ENCODE measurements at places on chromosomes 2 and 18. TPM values are rescaled to one million over a fixed set of nuclear protein-coding genes. Genes with fewer than 3 reads are reported as not detected.

DNA sequence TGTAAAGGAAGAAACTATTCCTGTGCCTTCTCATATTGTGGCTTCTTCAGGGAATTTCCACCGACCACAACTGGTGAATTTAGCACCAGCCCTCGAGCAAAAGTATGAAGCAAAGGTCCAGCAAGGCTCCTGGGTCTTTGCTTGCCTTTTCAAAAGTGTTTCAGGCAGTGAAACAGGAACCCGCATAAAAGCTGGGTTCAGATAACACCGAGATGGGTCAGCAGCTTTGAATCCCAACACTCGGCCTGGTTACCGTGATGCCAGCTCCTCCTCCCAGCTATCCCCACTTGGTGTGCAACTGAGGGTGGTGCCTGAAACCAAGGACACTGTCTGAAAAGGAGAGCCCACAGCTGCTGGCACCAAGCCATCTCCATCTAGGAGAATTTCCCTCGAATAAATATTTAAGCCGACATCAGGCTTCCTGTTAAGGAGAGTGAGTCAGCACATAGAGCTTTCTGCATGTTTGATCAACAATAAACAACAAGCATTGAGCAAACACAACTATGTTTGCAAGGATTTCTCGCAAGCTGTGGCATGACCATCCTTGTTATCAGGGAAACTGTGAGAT lies 69.5 kb downstream of the ANTXR1 start:
- H3K4me1 ChIP-seq = no peaks in the 10 kb centered on the region
- no peak for DNase-seq
- no peak overlapping the region for H3K4me3 ChIP-seq
- H3K36me3 ChIP-seq = no peaks in the 10 kb centered on the region
- peaks cover 24% of the 10 kb centered on the region for H3K27me3 ChIP-seq
- no peak overlapping the region for H3K27ac ChIP-seq

- H3K36me3 ChIP-seq = no peaks in the 10 kb centered on the region
- DNase-seq = no peak
- H3K4me3 ChIP-seq = no peak overlapping the region
- H3K27ac ChIP-seq = peak overlapping the region; percentile 87
- H3K4me1 ChIP-seq = peaks cover 19% of the 10 kb centered on the region
Observed at GRCh38 chr18:48997985-48998831, 47.4 kb upstream of the SMAD7 start.

GRCh38 chr2:31980674-31981356 lies 30.0 kb downstream of the MEMO1 start:
- H3K4me1 ChIP-seq = peaks cover 21% of the 10 kb centered on the region
- peak overlapping the region; percentile 26 for H3K27ac ChIP-seq
- no peak for DNase-seq
- H3K4me3 ChIP-seq = no peak overlapping the region
- peaks cover 20% of the 10 kb centered on the region for H3K36me3 ChIP-seq

The FOSL2 gene
- total RNA-seq = 47.0 TPM

The NEURL3 gene
- 0.27 TPM for total RNA-seq

DNA sequence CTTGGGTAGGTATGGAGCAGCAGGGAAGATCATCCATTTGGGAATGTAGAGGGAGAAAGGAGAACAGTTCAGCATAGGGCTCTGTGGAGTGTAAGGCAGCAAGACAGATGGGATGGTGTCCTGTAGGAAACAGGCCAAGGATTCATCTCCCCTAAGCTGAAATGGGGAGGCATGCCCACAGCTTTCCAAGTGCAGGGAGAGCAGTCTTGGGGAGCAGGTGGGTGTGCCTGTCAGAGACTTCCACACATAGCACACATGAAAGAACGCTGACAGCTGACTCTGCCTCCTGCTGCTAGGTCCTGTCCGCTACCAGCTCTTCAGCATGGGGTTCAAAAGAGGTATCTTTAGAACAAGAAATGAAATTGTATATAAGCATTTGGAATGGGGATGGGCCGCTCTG lies 9.0 kb downstream of the SETBP1 start:
- H3K4me1 ChIP-seq = no peaks in the 10 kb centered on the region
- H3K36me3 ChIP-seq = no peaks in the 10 kb centered on the region
- no peak overlapping the region for H3K27ac ChIP-seq
- no peak overlapping the region for H3K4me3 ChIP-seq
- no peak for DNase-seq

GRCh38 chr2:86290596-86291327 lies 46.7 kb downstream of the REEP1 start:
- H3K27me3 ChIP-seq = peaks cover 10% of the 10 kb centered on the region
- no peak overlapping the region for H3K4me3 ChIP-seq
- no peaks in the 10 kb centered on the region for H3K4me1 ChIP-seq
- no peak for DNase-seq
- no peaks in the 10 kb centered on the region for H3K36me3 ChIP-seq

GRCh38 chr2:121232626-121233265 lies 52.3 kb downstream of the TFCP2L1 start:
- H3K27me3 ChIP-seq = no peaks in the 10 kb centered on the region
- H3K27ac ChIP-seq = no peak overlapping the region
- H3K36me3 ChIP-seq = no peaks in the 10 kb centered on the region
- H3K4me1 ChIP-seq = no peaks in the 10 kb centered on the region
- no peak overlapping the region for H3K4me3 ChIP-seq
- no peak for DNase-seq

The CNTNAP5 gene
- not detected for total RNA-seq

GRCh38 chr18:73683409-73684238 lies 464.0 kb downstream of the FBXO15 start:
- H3K4me1 ChIP-seq = peaks cover 6% of the 10 kb centered on the region
- no peak for DNase-seq
- H3K36me3 ChIP-seq = no peaks in the 10 kb centered on the region
- H3K27ac ChIP-seq = no peak overlapping the region
- H3K4me3 ChIP-seq = no peak overlapping the region
- H3K27me3 ChIP-seq = no peaks in the 10 kb centered on the region

DNA sequence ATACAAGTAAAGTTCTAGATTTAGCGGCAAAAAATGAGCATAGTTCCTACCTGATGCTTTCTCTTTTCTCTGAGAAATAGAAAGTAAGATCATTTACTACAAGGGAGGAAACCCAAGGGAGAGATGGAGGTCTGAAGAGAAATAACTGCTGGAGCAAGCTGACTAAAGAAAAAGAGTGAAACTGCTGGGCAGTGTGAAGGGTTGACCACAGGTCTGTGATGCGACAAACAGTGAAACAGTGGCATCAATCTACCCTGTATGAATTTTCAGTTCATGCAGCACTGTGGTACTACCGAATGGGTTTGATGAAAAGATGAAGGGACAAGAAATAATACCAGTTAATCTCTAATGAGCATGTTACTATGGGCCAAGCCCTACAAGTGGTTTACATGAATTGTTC lies 52.2 kb downstream of the CUL3 start:
- H3K27me3 ChIP-seq = no peaks in the 10 kb centered on the region
- no peak for DNase-seq
- H3K4me3 ChIP-seq = no peak overlapping the region
- H3K36me3 ChIP-seq = peaks cover 43% of the 10 kb centered on the region
- peaks cover 29% of the 10 kb centered on the region for H3K4me1 ChIP-seq

GRCh38 chr2:38912619-38913018 lies 22.9 kb downstream of the ARHGEF33 start:
- H3K27ac ChIP-seq = no peak overlapping the region
- H3K4me1 ChIP-seq = peaks cover 10% of the 10 kb centered on the region
- no peaks in the 10 kb centered on the region for H3K36me3 ChIP-seq
- DNase-seq = no peak

GRCh38 chr2:147348931-147349555 lies 495.8 kb upstream of the ACVR2A start:
- H3K4me3 ChIP-seq = no peak overlapping the region
- H3K4me1 ChIP-seq = no peaks in the 10 kb centered on the region
- peaks cover 7% of the 10 kb centered on the region for H3K27me3 ChIP-seq
- no peaks in the 10 kb centered on the region for H3K36me3 ChIP-seq
- H3K27ac ChIP-seq = no peak overlapping the region

DNA sequence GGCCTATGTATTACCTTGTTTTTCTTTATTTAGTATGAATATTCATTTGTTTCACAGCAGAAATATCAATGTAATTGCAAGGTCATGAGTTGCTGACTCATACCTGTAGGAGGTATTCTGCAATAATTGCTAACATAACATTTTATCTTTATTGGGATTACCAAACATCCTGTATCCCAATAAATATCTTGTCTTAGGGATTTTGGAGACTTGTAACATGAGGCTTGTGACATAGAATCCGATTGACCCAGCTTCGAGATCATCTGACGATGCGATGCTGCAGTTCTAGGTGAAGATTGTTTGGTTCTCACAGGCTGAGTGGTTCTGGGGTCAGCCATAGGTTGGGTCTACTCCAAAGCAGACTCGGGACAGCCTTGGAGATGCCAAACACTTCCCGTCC lies 133.4 kb upstream of the RND3 start:
- no peaks in the 10 kb centered on the region for H3K27me3 ChIP-seq
- H3K4me3 ChIP-seq = no peak overlapping the region
- no peak for DNase-seq
- H3K4me1 ChIP-seq = no peaks in the 10 kb centered on the region
- H3K27ac ChIP-seq = no peak overlapping the region

The RNF144A gene
- total RNA-seq = 89.6 TPM

DNA sequence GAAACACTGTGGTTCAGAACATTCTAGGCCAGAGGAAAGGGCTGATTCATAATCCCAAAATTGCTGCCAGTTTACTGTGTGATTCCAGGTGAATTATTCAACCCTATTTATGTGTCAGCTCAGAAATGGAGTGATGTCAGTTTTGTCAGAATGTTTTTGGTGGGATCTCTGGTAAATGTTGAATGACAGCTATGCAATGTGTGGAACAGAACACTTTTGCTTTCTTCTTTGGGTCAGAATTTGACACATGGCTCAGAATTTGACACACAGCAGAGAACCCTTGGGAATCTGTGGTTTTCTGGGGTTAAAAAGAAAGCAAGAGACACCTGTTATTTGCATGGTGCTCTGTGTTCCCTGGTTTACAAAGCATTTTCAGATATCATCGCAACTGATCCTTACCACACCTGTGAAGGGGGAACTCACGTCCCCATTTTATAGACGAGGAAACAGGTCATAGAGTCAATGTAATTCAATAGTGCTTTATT lies 1.6 kb upstream of the MTA3 start:
- H3K27ac ChIP-seq = peak overlapping the region; percentile 31
- H3K27me3 ChIP-seq = no peaks in the 10 kb centered on the region
- peaks cover 10% of the 10 kb centered on the region for H3K36me3 ChIP-seq
- no peak for DNase-seq
- H3K4me1 ChIP-seq = peaks cover 30% of the 10 kb centered on the region

GRCh38 chr2:218398437-218399390 lies 954 bp upstream of the CTDSP1 start:
- H3K27me3 ChIP-seq = no peaks in the 10 kb centered on the region
- DNase-seq = peak; percentile 70
- H3K4me1 ChIP-seq = peaks cover 54% of the 10 kb centered on the region
- H3K27ac ChIP-seq = peak overlapping the region; percentile 97
- H3K36me3 ChIP-seq = peaks cover 31% of the 10 kb centered on the region

- no peaks in the 10 kb centered on the region for H3K27me3 ChIP-seq
- peaks cover 64% of the 10 kb centered on the region for H3K36me3 ChIP-seq
- no peak overlapping the region for H3K4me3 ChIP-seq
Observed at GRCh38 chr2:174364628-174365027, 29.9 kb downstream of the SP9 start.

The PARD3B gene
- total RNA-seq = 0.50 TPM

The MSTN gene
- not detected for total RNA-seq

Data from activated CD4-positive, alpha-beta T cell treated with anti-CD3 and anti-CD28 coated beads, Interleukin-2, amount 10 ng/mL, durations not matched to agents 7 days and 5 days (primary cell).